ENCODE measurements at places on chromosomes 5 and 9.

GRCh38 chr9:38108326-38108725 lies 39.3 kb upstream of the SHB start:
- no peak for DNase-seq

GRCh38 chr5:145598184-145598583 lies 237.0 kb downstream of the PRELID2 start:
- no peak for DNase-seq

GRCh38 chr5:81164476-81164875 lies 68.6 kb upstream of the CKMT2 start:
- DNase-seq, result no peak

DNA sequence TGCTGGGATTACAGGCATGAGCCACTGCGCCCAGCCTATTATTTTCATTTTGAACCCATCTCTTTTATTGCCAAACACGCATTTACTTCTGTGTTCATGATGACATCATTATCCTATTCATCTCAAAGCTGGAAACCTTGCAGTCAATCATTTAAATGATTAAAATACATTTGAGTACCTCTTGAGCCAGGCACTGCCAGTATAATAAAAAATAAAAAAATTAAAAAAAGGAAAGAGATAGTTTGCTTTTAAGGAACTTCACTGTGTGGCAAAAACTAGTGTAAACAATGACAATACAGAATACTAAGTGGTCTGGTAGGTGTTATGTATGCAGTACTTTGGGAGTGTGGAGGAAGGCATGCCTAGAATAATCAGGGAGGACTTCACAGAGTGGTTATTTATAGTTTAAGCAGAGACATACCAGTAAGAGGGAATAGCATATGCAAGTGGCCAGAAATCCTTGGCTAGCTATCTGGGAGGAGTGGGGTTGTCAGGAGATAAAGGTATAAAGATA lies 8.6 kb downstream of the NSD1 start:
- DNase-seq, result no peak

DNA sequence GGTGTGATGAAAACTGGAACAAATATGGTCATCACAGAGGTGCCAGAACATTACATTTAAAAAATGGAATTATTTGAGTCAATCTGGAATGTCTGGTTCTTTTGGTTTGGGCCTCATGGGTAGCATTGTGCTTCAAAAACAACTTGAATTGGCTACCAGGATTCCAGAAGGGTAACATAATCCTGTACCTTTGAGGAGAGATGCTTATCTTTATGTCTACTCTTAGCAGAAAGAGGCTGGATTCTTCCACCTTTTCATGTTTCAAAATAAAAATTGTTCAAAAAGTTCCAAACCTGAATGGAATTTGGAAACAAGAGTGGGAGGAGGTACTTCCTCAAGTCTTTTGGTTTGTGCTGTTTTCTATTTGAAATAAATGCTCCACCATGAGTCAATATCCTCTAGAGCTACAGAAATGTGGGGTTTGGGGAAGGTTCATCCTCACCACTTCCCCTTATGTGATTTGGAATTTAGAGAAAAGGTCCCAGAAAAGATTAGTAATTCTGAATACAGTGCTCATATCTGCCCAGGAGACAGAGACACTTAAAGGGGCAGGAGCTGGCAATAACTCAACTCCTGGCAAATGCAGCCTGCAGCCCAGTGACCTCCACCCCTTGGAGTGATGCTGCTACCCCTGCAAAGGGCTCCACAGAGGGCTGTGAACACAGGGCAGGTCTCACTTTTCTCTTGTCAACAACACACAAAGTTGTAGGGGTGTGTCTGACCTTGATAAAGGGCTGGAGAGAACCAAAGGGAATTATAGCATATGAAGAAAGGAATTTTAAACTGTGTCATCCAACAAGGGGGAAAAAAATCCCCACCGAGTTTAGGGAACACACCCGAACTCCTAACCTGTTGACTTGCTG lies 272.8 kb downstream of the CWC27 start:
- no peak for DNase-seq

GRCh38 chr5:103120607-103121200 lies 603 bp downstream of the PPIP5K2 start:
- DNase-seq, result no peak

DNA sequence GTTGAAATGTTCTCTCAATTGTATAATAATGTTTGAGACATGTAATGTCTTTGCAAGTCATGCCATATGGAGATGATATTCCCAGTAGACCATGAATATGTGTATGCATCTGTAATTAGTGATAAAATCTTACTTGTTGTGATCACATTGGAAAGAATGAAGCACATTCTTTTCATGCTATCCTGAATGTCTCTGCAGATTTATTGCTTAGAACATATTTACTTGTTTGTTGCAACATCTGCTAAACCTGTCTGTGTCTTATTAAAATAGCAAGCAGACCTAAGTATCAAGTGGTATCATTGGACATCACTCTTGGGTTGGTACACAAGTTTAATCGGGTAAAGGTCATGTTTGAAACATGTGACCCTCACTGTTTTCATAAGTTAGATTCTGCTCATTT lies 265.5 kb upstream of the CD180 start:
- no peak for DNase-seq

DNA sequence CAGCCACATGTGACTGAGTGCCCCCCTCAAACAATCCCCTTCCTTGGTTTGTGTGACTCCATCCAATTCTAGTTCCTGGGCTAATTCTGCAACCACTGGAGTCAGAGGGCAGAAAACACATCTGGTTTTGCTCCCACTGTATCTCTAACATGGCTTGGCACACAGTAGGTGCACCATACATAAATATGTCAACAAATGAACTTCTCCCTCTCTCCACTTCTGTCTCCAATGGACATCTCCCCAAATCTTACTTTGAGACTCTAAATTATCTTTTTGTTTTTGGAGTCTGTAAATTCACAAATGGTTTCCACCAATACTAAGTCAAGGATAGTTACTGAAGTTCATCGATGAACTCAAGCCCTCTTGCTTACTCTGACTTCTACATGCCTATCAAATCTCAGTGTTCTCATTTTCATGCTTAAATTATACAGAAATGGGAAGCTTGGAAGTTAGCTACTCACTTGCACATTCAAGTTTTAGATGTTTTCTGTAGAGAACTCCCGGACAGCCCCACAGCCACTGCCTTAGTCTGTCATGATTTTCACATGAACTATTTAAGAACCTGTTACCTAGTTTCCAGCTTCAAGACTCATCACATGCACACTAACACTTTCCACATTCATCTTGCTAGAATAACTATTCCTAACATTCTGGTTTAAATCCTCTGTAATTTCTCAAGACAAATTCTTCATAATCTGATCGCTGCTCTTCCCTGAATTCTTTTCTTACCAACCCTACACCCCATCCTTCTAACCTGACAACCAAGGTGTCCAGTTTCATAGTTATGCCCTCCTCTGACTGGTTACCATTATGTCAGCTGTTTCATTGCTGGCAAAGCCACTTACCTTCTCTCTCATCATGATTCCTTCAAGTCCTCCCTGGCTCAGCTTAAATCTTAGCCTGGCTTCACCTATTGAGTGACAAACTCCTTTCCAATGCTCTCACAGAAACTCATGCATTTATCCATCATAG lies 6.0 kb downstream of the RPL37 start:
- no peak for DNase-seq

DNA sequence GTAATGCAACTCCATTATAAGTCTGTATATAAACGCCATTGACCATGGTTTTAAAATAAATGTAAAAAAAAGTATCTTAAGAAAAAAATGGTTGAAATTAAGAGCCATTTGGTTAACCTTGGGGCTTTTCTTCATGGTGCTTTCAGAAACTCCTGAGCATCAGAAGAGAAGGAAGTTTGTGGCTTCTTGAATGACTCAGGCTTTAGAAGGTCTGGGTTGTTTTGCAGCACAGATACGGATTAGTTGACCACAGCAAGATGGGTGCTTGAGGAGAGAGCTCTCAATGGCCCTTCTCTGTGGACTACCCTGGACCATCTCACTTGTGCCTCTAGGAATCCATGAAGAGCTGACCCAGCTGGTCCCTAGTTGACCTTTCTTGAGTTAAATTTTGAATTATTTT lies 189.5 kb downstream of the TMEM38B start:
- DNase-seq, result no peak

DNA sequence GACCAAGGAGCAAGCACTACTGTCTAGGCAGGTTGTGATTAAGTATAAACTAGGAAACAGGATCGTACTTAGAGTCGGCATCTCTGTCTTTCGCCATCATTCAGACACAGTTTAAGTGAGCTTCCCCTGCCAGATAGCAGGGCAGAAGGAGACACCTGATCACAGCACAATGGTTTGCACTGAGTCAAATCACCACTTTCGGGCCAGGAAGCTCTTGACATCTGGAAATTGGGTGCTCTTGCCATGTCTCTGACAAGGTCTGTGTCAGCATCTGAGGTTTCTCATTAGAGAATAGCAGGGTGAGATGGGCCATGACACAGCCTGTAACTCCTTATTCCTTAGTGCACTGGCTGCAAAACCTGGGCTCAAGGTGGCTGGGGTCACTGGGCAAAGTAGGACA lies 8.3 kb downstream of the ADRB2 start:
- no peak for DNase-seq

- no peak for DNase-seq
These were observed 33.3 kb downstream of the TLE1 start for GRCh38 chr9:81656004-81656403.

GRCh38 chr5:11531811-11532555 lies 372.3 kb downstream of the CTNND2 start:
- DNase-seq, result no peak

DNA sequence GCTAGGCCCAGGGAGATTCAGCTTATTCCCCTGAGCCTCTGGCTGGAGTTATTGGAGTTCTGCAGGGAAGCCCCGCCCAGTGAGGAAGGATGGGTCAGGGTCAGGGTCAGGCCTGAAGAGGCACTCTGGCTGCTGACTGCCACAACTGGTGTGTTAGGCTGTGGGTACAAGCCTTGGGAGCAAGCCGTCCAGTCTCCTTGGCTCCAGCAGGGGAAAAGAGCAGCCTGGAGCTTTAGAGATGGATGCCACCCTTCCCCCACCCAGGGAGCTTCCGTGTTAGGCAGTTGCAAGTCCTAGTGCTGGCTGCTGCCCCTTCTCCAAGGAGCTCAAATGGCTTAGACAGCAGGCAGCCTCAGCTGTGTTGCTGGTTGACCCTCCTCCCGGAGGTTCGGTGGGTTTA lies 34.4 kb upstream of the TAF11L2 start:
- no peak for DNase-seq

GRCh38 chr5:172293054-172293744 lies 9.6 kb upstream of the UBTD2 start:
- peak; percentile 29 for DNase-seq

- DNase-seq, result no peak
These were observed 98.5 kb downstream of the ZCCHC7 start for GRCh38 chr9:37218800-37219425.

Measured in stimulated activated CD8-positive, alpha-beta memory T cell treated with anti-CD3 and anti-CD28 coated beads, Interleukin-4, amount 100 ng/mL, for 4 hours (primary cell).